CD8-positive, alpha-beta memory T cell (primary cell): ENCODE measurements at places on chromosomes 3 and 15. TPM values are rescaled to one million over a fixed set of nuclear protein-coding genes. Genes with fewer than 3 reads are reported as not detected.

LMOD3 gene
- total RNA-seq = not detected

GRCh38 chr3:159818399-159818798 lies 170.2 kb upstream of the IL12A start:
- H3K27ac ChIP-seq = no peak overlapping the region
- DNase-seq = no peak
- no peaks in the 10 kb centered on the region for H3K4me1 ChIP-seq
- H3K36me3 ChIP-seq = no peaks in the 10 kb centered on the region
- no peak overlapping the region for H3K4me3 ChIP-seq

SENP5 gene
- total RNA-seq = 39.6 TPM

MORF4L1 gene
- total RNA-seq = 269 TPM

DNA sequence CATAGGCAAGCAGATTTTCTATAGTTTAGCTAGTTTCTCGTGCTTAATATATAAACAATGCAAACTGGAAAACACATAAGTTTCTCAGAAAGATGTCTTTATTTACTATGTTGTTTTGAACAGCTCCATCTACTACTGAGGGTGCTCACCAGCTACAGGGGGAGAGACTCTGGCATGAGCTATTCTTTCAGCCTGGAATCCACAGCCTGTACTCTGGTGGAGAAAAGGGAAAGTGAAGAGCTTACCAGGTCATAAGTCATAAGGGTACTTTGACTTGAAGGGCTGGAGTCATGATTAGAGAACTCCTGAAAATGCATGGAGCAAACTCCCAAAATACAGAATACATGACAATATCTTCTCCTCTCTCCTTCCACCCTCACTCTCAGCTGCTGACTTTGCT lies 4.4 kb upstream of the AVEN start:
- H3K27ac ChIP-seq = no peak overlapping the region
- no peaks in the 10 kb centered on the region for H3K27me3 ChIP-seq
- peaks cover 7% of the 10 kb centered on the region for H3K4me1 ChIP-seq
- no peak for DNase-seq
- no peak overlapping the region for H3K4me3 ChIP-seq

GRCh38 chr3:178787960-178788359 lies 251.7 kb downstream of the KCNMB2 start:
- DNase-seq = no peak
- no peak overlapping the region for H3K27ac ChIP-seq
- H3K27me3 ChIP-seq = no peaks in the 10 kb centered on the region
- no peak overlapping the region for H3K4me3 ChIP-seq

- no peaks in the 10 kb centered on the region for H3K27me3 ChIP-seq
- H3K4me1 ChIP-seq = peaks cover 50% of the 10 kb centered on the region
- no peaks in the 10 kb centered on the region for H3K36me3 ChIP-seq
- no peak for DNase-seq
Measured at GRCh38 chr3:46690798-46691197, 2.7 kb downstream of the ALS2CL start.
